HAP-1 (cell line): ENCODE measurements at places on chromosomes 3 and 15.

- DNase-seq: no peak
These were observed 427.5 kb upstream of the ALCAM start for GRCh38 chr3:104939196-104939595.

DNA sequence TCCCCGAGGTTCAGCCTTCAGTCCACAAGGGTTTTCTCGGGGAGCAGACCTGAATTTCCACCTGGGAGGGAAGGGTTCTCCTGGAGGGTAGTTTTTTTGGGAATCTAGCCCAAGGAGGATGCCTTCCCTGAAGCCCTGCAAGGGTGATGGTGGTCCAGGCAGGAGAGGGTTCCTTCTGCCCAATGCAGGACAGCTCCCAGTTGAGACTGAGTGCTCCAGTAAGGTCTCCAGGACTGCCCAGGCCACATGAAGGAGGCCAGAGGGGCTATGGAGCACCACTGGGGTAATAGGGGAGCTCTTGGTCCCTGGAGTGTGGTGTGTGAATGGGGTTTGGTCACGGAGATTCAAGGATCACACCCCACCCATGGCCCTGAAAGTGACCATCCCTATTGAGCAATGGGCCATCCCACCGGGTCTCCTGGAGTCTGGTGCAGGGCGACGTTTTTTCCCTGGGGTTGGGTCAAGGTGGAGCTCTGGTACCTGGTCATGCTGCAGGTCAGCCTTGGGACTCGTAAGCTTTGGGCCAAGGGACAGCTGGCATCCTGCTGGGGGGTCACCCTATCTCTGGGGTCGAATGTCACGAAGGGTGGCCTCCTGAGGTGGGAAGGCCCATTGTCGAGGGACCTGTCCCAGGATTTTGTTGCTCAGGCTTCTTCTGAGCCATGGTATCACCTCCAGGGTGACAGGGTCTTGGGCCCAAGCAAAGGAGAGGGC, 196.5 kb downstream of the UBE3A start:
- peak; percentile 4 for DNase-seq

- DNase-seq: no peak
These were observed 106.9 kb downstream of the LRRK1 start for GRCh38 chr15:101025896-101026631.

GRCh38 chr3:64059484-64060175, 36.3 kb upstream of the PSMD6 start:
- no peak for DNase-seq

DNA sequence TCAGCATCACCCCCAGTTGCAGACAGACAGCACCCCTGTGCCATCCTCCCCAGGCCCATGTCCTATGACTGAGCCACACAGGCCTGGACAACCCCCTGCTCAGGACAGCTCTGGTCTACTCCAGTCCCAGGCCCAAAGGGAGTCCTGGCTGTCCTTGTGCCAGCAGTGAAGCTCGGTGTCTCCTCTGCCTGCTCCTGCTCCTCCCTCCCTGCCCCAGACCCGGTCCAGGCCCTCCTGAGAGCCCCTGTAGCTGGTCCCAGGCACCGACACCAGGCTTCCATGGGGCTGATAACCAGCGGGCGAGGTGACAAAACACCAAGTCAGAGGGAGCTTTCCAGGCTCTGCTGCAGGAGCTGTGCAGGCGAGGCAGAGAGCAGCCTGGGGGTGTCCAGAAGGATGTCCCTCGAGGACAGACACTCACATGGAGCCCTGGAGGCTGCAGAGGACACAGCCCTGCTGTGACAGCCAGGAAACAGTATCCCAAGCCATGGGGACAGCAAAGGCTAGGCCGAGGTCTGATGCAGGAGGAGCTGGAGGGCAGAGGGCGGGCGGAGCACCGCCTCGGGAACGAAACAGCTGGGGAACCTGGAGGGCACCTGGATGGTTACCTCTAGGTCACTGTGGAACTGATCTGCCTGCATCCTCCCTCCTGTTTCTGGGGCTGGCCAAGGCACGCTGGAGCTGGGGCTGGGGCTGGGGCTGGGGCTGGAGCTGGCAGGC, 103.8 kb upstream of the PRR20G start:
- DNase-seq: no peak

DNA sequence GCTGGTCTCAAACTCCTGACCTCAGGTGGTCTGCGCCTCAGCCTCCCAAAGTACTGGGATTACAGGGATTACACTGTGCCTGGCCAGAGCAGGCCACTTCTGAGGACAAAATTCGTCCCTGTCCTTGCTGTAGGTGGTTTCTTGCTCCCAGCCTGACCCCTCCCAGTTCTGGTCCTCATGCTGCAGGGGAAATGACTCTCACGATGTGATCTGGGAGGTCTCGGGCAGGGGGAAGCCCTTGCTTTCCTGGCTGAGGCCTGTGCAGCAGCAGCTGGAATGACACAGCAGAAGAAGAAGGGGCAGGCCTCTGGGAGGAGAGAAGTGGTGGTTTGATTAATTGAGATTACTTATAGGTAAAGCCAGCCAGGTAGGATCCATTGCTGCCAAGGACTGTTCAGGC, 39.3 kb downstream of the MEGF11 start:
- no peak for DNase-seq

DNA sequence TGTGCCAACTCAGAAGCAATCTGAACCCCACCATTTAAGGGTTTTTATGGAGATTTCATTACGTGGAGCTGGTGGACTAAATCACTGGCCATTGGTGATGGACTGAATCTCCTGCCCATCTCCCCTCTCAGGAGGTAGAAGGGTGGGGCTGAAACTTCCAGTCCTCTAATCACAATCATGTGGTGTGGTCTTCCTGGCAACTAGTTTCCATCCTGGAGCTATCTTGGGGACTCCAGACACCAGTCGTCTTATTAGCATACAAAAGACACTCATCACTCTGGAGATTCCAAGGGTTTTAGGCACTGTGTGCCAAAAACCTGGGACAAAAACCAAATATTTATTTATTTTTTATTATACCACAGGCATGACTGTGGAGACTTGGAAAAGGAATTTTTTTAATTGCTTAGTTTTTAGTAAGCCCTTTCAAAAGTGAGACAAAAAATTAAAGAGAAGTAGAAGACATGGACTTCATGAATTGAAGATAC, 203.6 kb downstream of the WNT5A start:
- no peak for DNase-seq

DNA sequence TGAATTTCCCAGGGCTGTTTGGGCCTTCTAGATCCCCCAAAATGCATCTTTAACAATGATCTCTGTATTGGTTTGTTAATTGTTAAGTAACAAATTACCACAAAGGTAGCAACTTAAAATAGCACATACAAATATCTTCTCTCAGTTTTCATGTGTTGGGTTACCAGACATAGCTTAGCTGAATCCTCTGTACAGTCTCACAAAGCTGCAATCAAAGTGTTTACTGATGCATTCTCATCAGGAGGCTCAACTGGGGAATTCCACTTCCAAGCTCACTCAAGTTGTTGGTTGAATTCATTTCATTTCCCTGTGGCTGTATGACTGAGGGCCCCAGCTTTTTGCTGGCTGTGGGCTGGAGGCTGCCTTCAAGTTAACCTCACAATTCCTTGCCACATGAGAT, 297.6 kb downstream of the RPLP1 start:
- no peak for DNase-seq

GRCh38 chr15:40239404-40239692, 485 bp downstream of the PAK6 start:
- no peak for DNase-seq

DNA sequence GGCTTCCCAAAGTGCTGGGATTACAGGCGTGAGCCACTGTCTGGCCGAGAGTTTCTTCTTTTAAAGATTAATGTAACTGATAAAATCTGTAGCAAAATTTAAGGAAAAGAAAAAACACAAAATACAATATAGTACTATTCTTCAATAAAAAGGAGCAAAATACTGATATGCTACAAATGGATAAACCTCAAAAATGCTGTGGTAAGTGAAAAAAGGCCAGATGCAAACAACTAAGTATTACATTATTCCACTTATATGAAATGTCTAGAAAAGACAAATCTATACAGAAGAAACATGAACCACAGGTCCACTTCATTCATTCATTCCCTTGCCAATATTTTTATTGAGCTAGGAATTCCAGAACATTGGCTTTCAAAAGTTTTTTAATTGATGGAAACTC, 299.5 kb downstream of the CTNNB1 start:
- DNase-seq: no peak

DNA sequence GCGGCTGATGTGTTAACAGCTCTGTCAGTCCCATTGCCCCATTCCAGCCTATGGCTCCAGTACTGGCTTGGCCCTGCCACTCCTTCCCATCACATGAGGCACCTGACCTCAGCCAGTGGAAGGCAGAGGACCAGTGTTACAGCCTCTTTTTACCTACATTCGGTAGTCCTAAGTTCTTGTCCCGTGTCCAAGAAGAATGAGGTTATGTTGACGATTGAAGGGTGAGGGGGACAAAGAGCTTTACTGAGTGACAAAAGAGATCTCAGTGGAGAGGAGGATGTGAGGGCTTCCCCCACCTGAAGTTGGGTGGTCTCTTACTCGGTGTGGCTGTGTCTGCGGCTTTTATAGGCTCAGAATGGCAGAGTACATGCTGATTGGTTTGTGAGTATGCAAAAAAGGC, 7.3 kb upstream of the MPI start:
- peak; percentile 1 for DNase-seq

- no peak for DNase-seq
These were observed 1561.6 kb downstream of the OTOL1 start for GRCh38 chr3:163058031-163058854.

DNA sequence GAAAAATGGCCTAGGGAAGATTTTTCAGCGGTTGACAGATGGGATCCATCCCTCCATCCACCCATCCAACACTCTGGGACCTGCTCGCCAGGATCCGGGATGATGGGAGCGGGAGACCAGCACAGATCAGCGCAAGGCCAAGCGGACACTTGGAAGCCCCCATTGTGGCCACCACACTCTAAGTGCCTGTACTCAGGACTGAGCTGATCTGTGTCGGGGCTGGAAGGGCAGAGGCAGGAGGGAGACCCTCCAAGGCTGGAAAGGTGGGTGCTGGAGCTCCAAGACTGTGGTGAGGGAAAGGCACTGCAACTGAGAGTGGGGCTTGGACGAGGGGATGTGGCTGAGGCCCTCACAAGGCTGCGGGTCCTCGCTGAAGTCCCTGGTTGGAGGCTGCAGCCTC, 91.8 kb upstream of the TRPM1 start:
- no peak for DNase-seq

DNA sequence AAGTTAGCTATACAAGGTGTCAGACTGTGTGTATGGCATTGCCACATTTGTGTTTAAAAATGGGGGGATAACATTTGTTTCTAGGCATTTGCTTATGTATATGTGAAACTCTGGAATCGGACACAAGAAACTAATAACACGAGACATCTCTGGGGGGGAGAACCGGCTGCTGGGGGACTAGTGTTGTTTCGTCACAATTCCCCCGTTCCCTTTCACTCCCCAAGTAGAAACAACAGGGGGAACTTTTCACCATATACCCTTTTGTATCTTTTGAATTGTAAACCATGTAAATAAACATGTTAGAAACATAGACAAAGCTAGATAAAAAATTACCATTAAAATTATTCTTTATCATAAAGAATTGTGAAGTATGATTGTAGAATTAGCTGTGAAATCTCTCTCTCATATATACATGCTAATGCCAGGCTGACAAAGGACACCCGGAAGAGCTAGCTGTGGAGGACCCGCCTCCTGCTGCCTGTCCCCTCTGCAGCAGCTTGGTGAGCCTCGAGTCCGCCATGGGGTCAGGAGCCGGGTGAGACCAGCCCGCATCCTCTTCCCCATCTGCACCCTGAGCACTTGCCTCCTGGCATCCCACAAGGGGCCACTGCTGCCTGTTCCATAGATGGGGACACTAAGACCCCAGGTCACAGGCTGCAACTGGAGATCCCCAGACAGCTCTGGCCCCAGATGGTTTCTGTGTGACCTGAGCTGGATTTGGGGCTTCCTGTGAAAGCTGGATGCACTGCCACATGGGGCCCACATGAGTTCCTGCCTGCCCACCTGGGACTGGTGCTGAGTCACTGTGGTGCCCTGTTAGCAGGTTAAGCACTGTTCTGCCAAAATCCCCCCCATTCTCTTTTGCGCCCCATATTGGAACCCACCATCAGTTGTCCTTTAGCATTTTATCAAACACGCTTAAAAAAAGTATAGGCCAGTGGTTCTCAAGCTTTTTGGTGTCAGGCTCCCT, 91.6 kb downstream of the IQSEC1 start:
- DNase-seq: no peak

DNA sequence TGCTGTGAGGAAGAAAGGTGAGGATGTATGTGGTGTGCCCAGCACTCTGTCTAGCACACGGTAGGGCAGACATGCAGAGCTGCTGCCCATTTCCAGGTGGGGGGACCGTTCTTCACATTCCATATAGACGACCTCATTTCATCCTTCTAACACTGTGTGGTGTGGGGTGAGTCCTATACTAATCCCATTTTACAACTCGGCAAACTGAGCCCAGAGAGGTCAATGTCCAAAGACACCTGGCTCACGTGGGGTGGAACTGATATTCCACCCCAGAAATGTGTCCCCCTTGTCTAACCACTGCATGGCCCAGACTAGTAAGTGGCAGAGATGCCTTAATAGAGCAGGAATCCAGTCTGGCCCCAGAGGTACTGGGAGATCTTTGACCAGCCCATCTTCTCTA, 119.2 kb downstream of the FBLN2 start:
- DNase-seq: no peak

DNA sequence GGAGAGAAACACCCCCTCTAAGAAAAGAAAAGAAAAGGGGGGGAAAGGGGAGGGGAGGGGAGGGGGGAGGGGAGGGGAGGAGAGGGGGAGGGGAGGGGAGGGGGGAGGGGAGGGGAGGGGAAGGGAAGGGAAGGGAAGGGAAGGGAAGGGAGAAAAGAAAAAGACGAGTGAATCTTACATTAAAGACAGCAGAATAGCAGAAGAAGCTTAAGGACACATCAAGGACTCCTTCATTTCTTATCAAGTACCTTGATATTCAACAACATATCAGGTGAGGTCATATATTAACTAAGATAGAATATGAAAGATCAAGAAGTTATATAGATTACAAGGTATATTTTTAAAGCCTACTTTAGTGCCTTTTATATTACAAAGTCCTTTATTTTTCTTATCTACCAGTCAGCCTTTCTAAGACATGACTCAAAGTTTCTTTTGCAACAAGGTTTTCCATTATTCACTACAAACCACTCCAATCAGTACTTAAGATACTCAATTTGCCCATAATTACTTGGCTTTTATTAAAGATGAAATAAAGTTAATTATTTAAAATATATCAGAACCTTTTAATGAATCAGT, 17.7 kb upstream of the AADAC start:
- DNase-seq: no peak

- peak; percentile 82 for DNase-seq
These were observed 811 bp downstream of the SKIL start for GRCh38 chr3:170358042-170359010.

DNA sequence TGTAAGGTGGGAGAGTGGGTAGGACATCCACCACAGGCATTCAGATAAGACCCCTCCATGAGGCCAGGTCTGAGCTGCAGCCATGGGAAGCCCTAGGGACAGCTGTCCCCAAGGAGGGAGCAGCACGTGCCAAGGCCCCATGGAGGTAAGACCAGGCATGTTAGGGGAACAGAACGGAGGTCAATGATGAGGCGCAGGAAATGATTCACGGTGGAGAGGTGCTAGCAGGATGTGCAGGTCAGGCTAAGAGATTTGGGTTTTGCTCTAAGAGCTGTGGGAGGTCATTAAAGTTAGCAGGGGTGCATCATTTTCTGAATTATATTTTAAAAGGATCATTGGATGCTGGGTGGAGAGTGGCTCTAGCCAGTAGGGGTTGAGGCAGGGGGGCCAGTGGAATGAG, 66.4 kb upstream of the SNRPA1 start:
- DNase-seq: no peak
